ENCODE measurements at places on chromosomes 13 and 19.

- DNase-seq: no peak
Measured at GRCh38 chr19:9836021-9836420, 903 bp downstream of the PIN1 start.

GRCh38 chr13:71801781-71802180 is 65.2 kb downstream of the DACH1 start:
- DNase-seq: no peak

GRCh38 chr19:588093-588740 is 1.5 kb upstream of the HCN2 start:
- DNase-seq: no peak

DNA sequence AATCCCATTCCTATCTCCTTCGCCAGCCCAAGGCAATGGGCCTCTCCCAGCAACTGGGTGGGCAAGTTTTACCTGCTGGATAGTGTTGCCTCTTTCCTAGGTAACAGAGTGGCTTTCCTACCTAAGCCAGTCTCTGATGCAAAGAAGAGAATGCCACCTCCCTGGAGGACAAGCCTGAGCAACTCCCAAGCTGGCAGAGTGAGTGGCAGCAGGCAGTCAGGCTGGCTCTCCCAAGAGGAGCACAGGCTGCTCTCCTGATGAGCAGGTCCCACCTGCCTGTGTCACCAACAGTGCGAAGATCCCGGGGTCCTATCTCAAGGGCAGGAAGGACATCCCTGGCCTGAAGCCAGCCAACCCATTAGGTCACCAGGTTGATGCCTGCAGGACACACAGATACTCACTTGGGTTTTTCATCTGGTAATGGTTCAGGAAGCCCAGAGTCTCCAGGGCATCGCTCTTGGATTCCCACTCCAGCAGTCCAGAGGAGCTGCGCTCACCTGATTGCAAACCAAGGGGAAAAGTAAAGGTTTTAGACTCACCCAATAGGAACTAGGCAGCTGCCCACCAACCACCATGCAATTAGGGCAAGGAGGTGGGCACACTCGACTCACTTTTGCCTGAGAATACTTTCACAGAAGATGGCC is 5.5 kb upstream of the ECH1 start:
- no peak for DNase-seq

All from stimulated activated CD8-positive, alpha-beta memory T cell treated with anti-CD3 and anti-CD28 coated beads, Interleukin-4, amount 100 ng/mL, for 4 hours (primary cell).